ENCODE measurements at places on chromosomes 7 and 10.
A peak's percentile ranks its signal among the peaks of the same experiment; 100 is the strongest.

DNA sequence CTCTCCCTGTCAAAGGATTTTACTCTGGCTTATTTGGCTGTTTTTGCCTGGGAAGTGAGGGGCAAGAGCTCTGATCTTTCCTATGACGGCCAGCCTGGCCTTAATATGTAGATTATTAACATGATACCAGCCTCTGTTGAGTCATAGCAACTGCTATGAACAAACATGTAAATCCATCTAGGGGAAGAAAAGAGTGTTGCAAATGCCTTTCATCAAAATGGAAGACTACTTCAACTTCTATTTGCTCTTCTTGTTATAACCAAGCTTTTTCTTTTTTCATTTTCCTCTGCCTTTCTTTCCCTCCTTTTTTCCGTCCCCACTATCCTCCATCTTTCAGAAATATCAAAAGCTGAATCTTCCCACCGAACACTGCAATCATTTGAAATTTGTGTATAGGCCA lies 46.6 kb downstream of the BTRC start:
- DNase-seq, result no peak

DNA sequence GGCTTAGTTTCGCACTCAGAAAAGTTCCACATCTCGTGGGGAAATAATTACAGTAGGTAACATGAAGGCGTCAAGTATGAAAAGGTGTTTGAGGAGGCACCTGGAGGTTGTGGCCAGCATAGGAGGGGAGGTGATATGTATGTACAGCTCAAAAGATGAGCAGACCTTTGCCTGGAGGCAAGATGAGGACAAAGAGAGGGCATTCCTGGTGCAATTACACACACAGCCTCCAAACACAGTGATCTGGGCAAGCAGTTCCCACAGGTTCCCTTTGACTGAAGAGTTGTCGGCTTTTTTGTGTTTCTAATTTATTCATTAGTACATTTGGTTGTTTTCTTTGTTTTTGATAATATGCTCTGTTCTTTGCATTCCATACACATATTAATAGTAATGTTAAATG lies 46.9 kb downstream of the CDK14 start:
- no peak for DNase-seq

- DNase-seq, result no peak
These were observed 76.8 kb downstream of the TMEM106B start for GRCh38 chr7:12287901-12288300.

DNA sequence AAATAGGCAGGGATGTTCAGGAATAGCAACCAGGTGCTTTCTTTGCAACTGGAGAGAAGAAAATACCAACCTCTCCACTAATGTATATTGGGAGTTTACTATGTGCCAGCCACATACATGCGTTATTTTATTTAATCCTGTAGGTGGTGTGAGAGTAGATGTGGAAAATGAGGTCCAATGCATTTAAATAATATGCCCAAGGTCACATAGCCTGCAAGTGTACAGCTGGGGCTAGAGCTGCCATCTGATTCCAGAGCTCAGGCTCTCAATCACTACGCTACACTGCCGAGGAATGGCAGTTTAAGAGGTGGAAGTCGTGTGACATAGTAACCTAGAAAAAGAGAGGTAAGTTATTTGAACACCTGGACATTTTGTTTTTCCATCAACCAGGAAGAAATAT lies 277.0 kb downstream of the EXOC4 start:
- DNase-seq, result peak; percentile 82

DNA sequence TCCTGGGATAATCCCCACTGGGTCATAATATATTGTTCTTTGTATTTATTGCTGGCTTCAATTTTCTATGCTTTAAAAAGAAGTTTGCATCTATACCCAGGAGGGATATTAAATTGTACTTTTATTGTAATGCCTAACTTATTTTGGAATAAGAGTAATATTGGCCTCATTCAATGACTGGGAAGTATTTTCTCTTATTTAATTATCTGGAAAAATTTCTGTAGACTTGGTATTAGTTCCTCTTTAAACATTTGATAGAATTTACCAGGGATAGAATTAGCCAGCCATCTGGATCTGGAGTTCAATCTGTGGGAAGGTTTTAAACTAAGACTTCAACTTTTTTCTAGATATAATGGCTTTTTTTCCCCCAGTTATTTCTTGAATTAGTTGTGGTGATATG lies 115.2 kb upstream of the ZNF32 start:
- DNase-seq, result no peak

- no peak for DNase-seq
These were observed 38.6 kb downstream of the MAGI2 start for GRCh38 chr7:79414910-79415309.

DNA sequence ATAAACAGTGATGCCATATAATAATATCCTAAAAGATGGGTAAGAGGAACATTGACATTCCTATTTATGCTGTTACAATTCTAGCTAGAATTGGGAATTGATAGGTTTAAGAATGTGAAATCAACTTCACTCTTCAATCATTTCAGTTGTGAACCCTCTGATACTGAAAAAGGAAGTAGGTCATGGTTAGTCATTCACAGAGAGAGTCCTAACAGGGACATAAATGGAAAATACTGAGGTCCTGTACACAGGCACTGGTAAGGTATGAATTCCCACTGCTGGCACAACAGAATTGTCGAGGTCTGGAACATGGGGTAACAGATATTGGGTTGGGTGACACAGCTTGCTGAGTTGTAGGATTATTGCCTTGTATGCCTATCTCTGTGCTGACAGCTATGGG lies 289.4 kb upstream of the LRRN3 start:
- DNase-seq, result no peak

DNA sequence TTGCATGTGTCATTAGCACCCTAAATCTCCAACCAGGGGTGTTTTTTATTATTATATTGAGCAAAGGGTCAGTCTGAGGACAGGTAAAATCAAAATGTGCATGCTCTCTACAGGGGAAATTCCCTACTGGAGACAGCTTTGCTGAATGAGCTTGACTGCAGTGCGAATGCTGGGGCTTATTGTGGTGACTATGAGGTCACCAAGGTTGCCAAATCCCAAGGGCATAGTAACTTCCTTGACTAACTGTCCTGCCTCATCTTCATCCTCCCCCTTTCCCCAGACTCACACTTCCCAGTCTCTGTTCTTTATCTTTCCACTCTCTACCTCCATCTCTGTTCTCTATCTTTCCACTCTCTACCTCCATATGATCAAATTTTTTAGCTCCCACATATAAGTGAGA lies 22.9 kb upstream of the AOC1 start:
- no peak for DNase-seq

- no peak for DNase-seq
These were observed 152.7 kb upstream of the SHH start for GRCh38 chr7:155965010-155965409.

- no peak for DNase-seq
These were observed 108.1 kb downstream of the CCDC71L start for GRCh38 chr7:106552645-106553445.

GRCh38 chr7:105376908-105377533 lies 11.7 kb downstream of the SRPK2 start:
- DNase-seq, result no peak

DNA sequence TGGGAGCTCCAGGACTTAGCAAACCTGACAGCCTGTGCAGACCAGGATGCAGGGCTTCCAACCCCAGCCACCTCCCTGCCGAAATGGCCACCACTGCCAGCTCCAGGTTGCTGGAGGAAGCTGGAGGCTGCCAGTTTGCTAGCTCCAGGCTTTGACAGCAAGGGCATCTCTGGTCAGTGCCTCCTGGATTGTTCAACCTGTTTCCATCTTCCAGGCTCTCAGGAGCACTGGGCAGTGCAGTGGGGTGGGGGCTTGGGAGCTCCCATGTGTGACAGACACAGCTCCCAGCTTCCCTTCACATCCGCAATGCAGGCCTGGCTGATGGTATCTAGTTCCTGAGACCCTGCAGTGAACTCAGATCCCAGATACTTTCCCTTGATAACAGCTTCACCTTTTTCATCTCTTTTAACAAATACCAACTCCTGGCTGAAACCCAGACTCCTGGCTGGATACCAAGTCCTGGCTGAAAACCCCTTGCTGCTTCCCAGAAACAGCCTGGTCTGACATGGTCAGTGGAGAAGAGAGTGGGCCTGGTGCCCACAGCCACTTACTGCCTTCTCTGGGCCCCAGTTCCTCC lies 20.8 kb upstream of the RET start:
- DNase-seq, result no peak

GRCh38 chr7:95614442-95614940 lies 18.2 kb upstream of the PDK4 start:
- DNase-seq, result no peak

All from NCI-H187 (cell line).